ENCODE measurements at places on chromosomes 3 and 15.
A peak's percentile ranks its signal among the peaks of the same experiment; 100 is the strongest.

GRCh38 chr3:39141171-39141995 is 12.0 kb downstream of the CSRNP1 start:
- peak overlapping the region; percentile 46 for H3K27ac ChIP-seq
- H3K4me1 ChIP-seq = peaks cover 56% of the 10 kb centered on the region
- DNase-seq = peak; percentile 40
- H3K27me3 ChIP-seq = peaks cover 7% of the 10 kb centered on the region
- H3K4me3 ChIP-seq = 0 out of 2 replicates have a peak overlapping the region, but pooled peaks have one; percentile 22

- no peak for DNase-seq
- no peaks in the 10 kb centered on the region for H3K36me3 ChIP-seq
- no peak overlapping the region for H3K27ac ChIP-seq
- no peaks in the 10 kb centered on the region for H3K27me3 ChIP-seq
- no peak overlapping the region for H3K4me3 ChIP-seq
Observed at GRCh38 chr3:135246027-135246426, 451.0 kb downstream of the EPHB1 start.

- H3K36me3 ChIP-seq = peaks cover 38% of the 10 kb centered on the region
- no peak overlapping the region for H3K4me3 ChIP-seq
- H3K4me1 ChIP-seq = peaks cover 58% of the 10 kb centered on the region
- DNase-seq = no peak
- H3K27me3 ChIP-seq = no peaks in the 10 kb centered on the region
Observed at GRCh38 chr3:44989636-44990373, 13.8 kb downstream of the EXOSC7 start.

GRCh38 chr3:57646723-57647122 is 46.2 kb downstream of the DENND6A start:
- H3K4me1 ChIP-seq = peaks cover 6% of the 10 kb centered on the region
- H3K27ac ChIP-seq = peak overlapping the region; percentile 26
- H3K27me3 ChIP-seq = 0 out of 2 replicates have a peak, but pooled peaks cover 2% of the 10 kb centered on the region

GRCh38 chr3:30321065-30321464 is 285.3 kb upstream of the TGFBR2 start:
- H3K27me3 ChIP-seq = no peaks in the 10 kb centered on the region
- DNase-seq = no peak
- H3K4me3 ChIP-seq = no peak overlapping the region
- H3K36me3 ChIP-seq = peaks cover 18% of the 10 kb centered on the region
- H3K4me1 ChIP-seq = peaks cover 38% of the 10 kb centered on the region

GRCh38 chr3:106830334-106830733 is 546.9 kb upstream of the CCDC54 start:
- no peaks in the 10 kb centered on the region for H3K27me3 ChIP-seq
- peaks cover 52% of the 10 kb centered on the region for H3K4me1 ChIP-seq
- no peak overlapping the region for H3K27ac ChIP-seq
- DNase-seq = no peak
- H3K4me3 ChIP-seq = no peak overlapping the region
- H3K36me3 ChIP-seq = peaks cover 15% of the 10 kb centered on the region

- H3K27me3 ChIP-seq = no peaks in the 10 kb centered on the region
- peak overlapping the region; percentile 83 for H3K4me3 ChIP-seq
- peaks cover 48% of the 10 kb centered on the region for H3K4me1 ChIP-seq
- DNase-seq = peak; percentile 100
- peaks cover 41% of the 10 kb centered on the region for H3K36me3 ChIP-seq
- H3K27ac ChIP-seq = peak overlapping the region; percentile 99
Observed at GRCh38 chr3:52670621-52671521, 14.8 kb downstream of the PBRM1 start.

DNA sequence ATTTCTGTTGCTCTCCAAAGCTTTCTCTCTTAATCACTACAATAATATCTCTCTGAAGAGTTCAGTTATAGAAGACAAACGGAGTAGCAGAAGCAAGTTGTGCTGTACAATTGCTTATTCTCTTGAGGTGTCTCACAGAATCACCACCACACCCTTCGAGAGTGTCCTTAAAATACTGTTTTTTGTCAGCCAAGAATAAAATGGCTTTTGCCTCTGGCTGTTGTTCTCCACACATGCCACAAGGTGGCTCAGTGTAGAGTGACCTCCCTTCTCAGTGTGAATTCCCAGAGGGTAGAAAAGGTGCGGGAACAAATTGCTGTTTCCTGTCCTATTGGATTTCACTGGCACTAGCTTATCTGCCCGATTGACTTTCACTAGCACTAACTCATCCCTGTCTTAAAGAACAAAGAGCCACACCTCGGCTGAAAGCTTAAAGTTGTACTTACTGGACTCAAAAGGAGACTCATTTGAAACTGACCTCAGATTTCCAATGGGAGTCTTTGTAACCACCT is 134.2 kb upstream of the SATB1 start:
- H3K36me3 ChIP-seq = no peaks in the 10 kb centered on the region
- no peaks in the 10 kb centered on the region for H3K27me3 ChIP-seq
- H3K27ac ChIP-seq = no peak overlapping the region
- peak; percentile 0 for DNase-seq
- no peak overlapping the region for H3K4me3 ChIP-seq

GRCh38 chr3:111768571-111769100 is 90.4 kb upstream of the PHLDB2 start:
- no peaks in the 10 kb centered on the region for H3K27me3 ChIP-seq
- no peaks in the 10 kb centered on the region for H3K36me3 ChIP-seq
- peak overlapping the region; percentile 79 for H3K27ac ChIP-seq
- peak overlapping the region; percentile 60 for H3K4me3 ChIP-seq
- DNase-seq = peak; percentile 95

Data from HFFc6 (cell line).